Spinal cord (tissue), 10 donors: ENCODE measurements at places on chromosomes 13 and 19. TPM values are rescaled to one million over a fixed set of nuclear protein-coding genes. Genes with fewer than 3 reads are reported as not detected.

GRCh38 chr13:48925001-48925400 lies 50.7 kb upstream of the FNDC3A start:
- no peak for DNase-seq

DNA sequence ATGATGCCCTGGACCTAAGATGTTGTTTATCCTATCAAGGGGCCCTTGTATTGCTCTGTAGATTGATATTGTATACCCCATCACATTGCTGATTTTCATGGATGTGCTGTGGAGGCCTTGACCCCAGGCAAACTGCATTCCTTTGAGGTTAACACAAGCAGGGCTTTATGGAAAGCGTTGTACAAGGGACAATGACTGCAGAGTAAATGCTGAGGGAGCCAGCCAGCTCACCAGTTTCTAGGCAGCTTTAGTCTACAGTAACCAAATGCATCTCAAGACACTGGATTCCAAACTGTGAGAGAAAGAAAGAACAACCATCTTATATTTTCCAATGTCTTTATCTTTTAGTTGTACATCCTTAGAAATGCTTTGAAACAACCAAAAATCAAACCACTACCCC lies 34.1 kb upstream of the EDNRB start:
- peak; percentile 10 for DNase-seq

GRCh38 chr19:16496613-16496983 lies 404 bp downstream of the C19orf44 start:
- DNase-seq = no peak

The TMC4 gene
- 2.1 TPM for total RNA-seq

DNA sequence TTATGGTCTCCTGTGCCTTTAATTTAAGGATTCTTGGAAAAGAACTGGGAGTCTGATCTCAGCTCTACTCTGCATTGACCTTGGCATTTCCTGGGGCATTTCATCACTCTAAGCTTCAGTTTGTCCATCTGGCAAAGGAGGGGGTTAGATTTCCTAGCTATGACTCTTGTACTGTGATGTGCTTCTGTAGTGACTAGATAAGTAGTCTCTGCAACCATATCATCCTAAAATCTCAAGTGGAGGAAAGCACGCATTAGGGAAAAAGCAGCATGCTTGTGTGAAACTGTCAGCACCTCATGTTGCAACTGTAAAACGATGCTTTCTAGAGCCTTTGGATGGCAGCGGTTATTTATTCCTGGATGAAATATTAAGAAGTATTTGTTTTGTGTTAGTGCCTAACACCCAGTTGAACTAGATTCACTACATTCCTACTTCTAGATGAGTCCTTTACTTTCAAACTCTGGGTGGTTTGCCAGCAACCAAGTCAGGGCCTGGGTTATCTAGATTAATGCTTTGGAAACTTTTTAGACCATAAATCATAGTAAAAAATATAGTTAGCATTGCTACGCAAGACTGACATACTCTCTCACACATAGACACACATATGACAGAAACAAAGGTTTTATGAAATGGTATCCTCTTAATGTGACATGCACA lies 6.8 kb downstream of the WDFY2 start:
- DNase-seq = no peak

- no peak for DNase-seq
Measured at GRCh38 chr13:80074143-80074752, 266.7 kb downstream of the SPRY2 start.

- no peak for DNase-seq
Measured at GRCh38 chr19:18029617-18030338, 21.8 kb downstream of the ARRDC2 start.

DNA sequence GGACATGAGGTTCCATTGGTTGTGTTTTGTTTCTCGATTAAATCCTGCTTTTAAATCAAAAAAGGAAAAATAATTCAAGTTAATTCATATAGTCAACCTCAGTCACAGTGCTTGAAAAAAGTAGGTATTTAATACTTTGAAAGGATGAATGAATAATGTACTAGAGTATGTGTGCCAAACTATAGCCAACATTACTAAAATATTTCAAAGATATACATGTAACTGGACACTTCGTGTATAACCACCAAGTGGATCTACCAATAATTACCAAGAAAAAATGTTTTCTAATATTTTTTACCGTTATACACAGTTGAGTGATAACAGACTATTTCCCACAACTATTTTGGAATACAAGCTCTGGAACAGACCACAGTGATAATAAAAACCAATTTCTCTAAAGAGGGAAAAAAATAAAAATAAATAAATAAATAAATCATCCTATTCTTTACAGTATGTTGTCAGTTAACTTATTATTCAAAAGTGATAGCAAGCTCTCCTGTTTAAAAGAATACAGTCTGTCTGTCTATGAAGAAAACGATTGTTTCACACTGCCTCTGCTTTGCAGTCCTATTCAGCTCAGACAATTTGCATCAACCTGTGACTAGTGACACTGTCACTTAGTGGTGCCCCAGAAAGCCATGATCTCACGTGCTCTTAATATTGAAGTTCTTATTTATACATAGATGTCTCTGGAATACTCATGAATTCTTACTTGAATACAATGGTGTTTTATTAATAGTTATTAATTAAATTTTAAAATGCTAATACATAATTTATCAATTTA lies 58.2 kb downstream of the UBL3 start:
- no peak for DNase-seq

The OR7D2 gene
- 0.06 TPM for total RNA-seq

GRCh38 chr13:85806553-85807175 lies 7.4 kb upstream of the SLITRK6 start:
- peak; percentile 60 for DNase-seq

GRCh38 chr19:28314756-28315155 lies 898.2 kb downstream of the UQCRFS1 start:
- DNase-seq = no peak

The FBN3 gene
- 9.0 TPM for total RNA-seq

The ZNF229 gene
- 17.3 TPM for total RNA-seq

DNA sequence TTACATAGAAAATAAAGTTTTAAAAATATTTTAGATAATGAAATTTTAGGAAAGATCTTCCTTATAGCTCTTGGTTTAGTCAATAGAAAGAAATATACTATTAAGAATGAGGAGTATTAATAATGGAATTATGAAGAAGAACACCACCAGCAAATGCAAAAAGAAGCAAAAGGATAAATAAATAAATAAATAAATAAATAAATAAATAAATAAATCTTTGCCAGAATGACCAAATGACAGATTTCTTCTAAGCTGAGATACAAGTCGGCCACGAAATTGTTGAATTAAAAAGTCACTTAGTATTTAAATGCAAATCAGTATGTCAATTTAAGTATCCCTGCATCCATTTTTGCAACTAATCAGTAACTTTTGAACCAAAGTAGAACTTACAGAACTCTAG lies 95.9 kb downstream of the DACH1 start:
- DNase-seq = no peak

DNA sequence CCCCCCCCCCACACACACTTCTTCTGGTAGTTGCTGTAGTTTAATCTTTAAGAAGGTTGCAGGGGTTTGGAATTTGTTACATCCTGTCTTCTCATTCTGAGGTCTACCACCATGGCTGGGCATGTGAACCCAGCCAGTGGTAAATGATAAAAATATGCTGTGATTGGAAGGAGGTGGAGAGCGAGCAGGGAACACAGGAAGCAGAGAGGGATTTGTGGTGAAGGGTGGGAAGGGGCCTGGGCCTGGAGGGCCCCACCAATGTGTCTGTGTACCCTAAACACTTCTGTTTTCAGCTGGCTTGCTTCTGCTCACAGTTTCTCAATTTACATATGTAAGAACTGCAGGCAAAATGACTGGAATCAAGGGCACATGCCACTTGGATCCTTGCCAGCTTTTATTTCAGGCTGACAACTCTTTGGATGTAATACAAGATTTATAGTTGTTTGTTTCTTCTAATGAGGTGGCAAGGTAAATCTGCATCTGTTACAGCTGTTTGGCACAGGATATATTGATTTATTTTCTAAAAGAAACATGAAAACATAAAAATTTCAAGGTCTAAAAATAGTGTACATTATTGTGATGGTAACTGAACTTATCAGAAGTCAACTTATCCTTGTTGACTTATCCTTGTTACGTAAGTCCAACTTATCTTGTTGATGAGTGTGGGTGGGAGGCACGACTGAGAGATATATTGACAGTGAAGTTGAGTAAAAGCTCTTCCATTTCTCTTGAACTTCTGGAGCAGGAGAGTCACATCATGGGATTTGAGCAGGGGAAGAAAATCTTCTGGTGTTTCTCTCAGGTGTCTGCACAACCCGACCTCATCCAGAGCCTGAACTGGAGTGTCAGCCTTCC lies 313.2 kb downstream of the SHISA2 start:
- DNase-seq = peak; percentile 61

GRCh38 chr13:24272452-24273161 lies 36.8 kb upstream of the C1QTNF9 start:
- no peak for DNase-seq

The WTIP gene
- 17.3 TPM for total RNA-seq

DNA sequence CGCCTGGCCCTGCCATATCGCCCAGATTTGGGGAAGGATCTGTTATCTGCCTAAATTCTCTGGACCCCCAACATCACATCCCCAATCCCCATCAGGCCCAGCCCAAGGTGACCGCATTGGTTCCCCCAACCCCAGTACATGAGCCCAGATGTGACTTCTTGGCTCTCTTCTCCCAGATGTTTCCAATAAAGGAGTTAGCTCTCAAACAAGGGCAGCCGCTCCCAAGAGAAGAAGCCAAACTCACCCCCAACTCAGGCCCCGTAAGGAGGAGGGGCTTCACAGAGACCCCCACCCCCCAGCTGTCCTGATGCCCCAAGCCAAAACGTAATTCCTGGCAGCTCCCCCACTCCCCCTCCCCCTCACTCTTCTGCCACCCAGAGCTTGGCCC lies 6.9 kb downstream of the FBN3 start:
- no peak for DNase-seq

DNA sequence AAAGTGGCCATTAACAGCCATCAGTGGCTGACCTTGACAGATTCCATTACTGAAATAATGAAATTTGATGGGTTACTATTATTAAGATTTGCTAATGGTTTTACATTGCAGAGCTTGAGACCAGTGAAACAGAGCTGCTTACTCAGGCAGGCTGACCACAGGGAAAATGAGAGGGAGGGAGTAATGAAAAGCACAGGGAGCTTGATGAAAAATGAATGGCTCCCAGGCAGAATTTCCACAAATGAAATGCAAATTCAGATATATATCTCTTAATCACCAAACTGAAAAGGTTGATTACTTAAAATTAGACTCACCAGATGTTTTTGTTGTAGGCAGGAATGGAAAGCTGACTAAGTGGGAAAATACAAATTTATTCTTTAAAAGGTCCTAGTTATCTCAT lies 36.1 kb downstream of the HTR2A start:
- no peak for DNase-seq

DNA sequence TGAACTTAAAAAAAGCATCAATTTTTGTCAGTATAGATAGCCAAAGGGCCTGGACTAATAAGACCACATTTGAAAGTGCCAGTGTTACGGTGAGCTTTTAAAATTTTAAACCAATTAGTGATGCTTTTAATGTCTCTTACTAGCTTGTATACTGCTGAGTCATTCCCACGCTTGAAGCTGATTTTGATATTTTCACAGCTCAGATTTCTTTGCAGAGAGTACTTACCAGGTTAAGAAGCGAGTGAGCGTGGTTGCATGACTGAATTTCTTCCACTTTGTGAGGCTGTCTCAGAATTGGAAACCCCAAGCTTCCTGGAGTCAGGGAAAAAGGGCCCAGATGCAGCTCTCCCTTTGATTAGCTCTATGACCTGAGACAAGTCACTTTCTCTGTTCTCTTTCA lies 74.5 kb upstream of the NBEA start:
- peak; percentile 25 for DNase-seq

GRCh38 chr19:43765109-43765876 lies 10.5 kb upstream of the SMG9 start:
- DNase-seq = no peak

DNA sequence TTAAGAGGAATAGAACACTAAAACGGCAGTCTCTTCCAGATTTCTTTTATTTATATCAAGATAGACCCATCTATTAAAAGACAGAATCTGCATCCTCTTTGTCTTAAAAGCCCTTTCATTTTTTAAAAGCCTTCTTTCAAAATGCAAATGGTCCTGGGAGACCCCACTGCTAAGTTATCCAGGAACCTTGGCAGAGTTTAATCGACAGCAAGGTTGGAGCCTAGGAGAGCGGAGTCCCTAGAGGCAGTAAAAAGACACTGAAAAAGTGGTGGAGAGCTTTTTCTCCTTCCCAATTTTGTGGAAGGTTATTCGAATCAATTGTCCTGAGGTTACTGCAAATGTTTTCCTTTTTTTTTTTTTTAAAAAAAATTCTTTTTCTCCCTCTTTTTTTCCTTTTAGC lies 294.7 kb downstream of the NALCN start:
- DNase-seq = no peak

The MYBPC2 gene
- total RNA-seq = 3.5 TPM

- no peak for DNase-seq
Measured at GRCh38 chr19:49701271-49701786, 10.4 kb downstream of the CPT1C start.

The PSG11 gene
- total RNA-seq = not detected

The KCNC3 gene
- total RNA-seq = 4.7 TPM

- DNase-seq = no peak
Measured at GRCh38 chr13:114097212-114097892, 35.1 kb downstream of the RASA3 start.

- DNase-seq = no peak
Measured at GRCh38 chr13:80881034-80881433, 540.1 kb upstream of the SPRY2 start.
